T-helper 2 cell (primary cell): ENCODE measurements at places on chromosomes 6 and 20.

DNA sequence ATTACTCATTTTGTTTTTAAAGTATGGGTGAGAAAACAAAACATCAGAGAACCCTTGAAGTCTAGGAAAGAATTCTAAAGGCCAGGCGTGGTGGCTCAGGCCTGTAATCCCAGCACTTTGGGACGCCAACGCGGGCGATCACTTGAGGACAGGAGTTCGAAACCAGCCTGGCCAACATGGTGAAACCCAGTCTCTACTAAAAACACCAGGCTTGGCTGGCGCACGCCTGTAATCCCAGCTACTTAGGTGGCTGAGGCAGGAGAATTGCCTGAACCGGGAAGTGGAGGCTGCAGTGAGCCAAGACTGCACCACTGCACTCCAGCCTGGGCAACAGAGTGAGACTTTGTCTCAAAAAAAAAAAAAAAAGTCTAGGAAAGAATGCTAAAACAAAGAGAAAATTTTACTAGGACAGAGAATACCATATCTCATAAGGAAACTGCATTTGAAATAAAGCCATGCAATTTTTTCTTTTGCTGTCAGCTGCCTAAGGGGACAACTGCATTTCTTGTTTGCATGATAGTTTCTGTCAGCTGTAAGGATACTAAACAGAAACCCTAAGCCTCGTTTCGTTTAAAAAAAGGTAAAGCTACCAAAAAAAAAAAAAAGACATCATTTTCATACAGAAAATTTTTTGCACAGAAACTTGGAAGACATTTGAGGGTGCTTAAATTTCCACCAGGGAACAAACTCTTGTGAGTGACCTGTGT lies 32.1 kb downstream of the SMLR1 start:
- no peak for DNase-seq

DNA sequence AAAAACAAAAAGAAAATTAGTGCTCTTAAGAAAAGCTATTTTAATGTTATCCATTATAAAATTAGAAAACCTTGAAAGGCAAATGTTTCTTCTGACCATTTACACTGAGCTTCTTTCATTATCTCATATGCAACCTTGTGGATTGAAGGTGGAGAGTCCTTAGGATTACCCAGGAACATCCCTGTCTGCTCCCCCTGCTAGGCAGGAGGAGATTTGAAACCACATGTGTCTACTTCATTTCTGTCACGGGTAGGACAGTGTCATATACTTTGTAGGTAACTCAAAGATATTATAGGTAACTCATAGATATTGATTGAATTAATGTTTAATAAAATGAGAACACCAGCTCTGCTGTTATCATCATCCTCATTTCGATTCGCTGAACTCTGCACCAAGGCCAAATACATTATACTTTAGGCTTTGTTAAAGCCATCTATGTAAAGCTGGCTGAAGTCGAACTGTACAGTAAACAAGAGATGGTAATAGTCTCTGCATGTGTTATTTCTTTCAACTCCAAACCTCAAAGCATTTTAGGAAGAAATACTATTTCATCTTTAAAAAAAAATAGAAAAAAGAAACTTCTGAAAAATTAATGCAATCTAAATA lies 49.5 kb downstream of the HDAC2 start:
- DNase-seq: no peak

- DNase-seq: no peak
Observed at GRCh38 chr6:126054258-126054702, 67.9 kb downstream of the TRMT11 start.

DNA sequence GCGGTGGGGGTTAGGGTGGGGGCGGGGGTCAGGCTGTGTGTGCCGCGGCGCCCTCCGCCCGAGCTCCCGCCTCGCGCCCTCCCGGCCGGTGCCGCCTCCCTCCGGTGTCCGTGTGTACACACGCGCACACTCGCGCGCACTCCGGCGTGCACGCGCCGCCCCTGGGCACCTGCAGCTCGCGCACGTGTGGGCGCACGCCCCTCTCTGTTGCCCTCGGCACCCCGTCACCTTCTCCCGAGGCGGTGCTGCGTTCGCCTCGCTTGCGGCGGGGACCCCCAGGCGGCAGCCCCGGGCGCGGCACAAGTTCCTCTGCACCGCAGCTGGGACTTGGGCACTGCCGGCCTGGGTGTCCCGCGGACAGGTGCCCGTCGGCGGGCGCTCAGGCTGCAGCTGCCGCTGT lies 525 bp downstream of the MACROD2 start:
- no peak for DNase-seq

DNA sequence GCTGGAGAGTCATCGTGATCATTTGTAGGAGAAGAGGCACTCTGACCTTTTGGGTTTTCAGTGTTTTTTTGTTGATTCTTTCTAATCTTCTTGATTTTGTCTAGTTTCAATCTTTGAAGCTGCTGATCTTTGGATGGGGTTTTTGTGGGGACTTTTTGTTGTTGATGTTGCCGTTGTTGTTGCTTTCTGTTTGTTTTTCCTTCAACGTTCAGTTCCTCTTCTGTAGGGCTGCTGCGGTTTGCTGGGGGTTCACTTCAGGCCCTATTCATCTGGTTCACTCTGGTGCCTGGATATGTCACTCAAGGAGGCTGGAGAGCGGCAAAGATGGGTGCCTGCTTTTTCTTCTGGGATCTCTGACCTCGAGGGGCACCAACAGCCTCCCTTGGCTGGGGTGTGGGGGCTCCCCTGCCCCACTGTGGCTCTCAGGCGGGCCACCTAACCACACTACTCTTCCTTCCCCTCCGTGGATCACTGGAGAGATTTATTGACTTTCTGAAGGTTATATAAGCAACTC lies 21.5 kb upstream of the TMEM244 start:
- DNase-seq: no peak

DNA sequence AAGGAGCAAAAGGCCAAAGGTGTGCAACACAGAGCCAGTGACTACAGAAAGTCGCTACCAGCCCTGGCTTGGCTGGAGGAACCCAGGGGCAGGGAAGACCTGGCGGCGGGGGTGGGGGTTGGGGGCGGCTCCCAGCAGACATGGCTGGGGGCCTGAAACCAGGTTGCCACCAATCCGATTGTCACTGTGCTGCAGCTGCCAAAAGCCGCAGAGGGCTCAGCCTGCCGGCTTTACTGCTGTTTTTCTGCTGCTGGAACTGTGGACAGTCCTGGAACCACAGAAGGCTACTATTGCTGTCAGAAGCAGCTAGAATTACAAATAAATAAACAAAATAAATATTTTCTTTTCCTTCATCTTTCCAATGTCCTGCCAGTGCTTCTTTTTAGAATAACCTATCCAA lies 25.7 kb upstream of the OGFRL1 start:
- DNase-seq: no peak

DNA sequence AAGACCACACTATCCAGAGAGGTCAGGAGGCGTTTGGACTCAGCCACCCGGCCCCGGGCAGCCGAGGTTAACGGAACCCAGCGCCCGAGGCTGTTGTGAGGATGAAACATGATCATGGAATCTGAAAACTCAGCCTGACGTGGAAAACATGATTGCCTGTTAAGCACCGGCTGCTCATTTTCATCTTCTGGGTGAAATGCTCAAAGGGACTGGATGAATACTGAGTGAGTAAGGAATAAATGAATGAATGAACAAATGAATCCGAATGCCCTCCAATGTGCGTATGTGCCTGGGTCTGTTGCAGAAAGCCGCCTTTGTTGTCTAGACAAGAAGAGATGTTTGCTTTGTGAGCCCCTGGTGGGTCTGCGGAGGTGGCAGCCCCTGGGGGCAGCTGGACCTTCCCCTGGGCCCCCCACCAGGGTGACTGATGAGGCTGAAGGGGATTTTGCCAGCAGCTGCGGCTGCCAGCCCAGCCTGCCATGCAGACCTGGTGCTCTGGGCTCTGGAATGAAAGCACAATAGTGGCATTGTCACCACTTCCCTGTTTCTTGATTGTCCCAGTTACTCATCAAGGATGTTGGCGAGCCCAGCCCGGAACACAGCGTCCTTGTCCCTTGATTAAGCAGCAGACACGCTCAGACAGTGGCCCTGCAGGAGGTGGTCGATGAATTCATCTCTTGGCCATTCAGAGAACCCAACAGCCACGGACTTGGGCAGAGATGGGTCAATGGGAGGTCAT lies 211.1 kb downstream of the ANKRD60 start:
- DNase-seq: no peak

GRCh38 chr6:147805155-147805554 lies 296.7 kb downstream of the SAMD5 start:
- no peak for DNase-seq
